ENCODE measurements at places on chromosomes 1 and 21.

GRCh38 chr21:41681939-41682718 lies 84.7 kb downstream of the RIPK4 start:
- DNase-seq, result no peak

DNA sequence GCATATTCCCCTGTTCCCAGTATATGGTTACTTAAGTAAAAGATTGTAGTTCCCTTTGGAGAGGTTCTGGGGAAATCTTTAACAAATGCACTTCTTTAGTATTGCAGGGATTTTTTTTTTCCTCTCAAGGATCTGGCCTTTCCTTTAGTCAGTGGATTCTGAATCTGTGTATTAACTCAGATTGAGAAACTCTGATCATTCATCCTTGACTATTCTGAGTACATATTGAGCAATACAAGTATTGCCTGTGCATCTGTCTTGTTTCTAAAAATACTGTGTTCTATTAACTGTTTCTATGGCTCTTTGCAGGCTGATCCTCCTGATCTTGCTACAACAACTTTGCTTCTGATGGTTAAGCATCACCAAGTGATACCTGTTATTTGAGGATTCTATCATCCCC lies 67.8 kb upstream of the FGGY start:
- DNase-seq, result no peak

DNA sequence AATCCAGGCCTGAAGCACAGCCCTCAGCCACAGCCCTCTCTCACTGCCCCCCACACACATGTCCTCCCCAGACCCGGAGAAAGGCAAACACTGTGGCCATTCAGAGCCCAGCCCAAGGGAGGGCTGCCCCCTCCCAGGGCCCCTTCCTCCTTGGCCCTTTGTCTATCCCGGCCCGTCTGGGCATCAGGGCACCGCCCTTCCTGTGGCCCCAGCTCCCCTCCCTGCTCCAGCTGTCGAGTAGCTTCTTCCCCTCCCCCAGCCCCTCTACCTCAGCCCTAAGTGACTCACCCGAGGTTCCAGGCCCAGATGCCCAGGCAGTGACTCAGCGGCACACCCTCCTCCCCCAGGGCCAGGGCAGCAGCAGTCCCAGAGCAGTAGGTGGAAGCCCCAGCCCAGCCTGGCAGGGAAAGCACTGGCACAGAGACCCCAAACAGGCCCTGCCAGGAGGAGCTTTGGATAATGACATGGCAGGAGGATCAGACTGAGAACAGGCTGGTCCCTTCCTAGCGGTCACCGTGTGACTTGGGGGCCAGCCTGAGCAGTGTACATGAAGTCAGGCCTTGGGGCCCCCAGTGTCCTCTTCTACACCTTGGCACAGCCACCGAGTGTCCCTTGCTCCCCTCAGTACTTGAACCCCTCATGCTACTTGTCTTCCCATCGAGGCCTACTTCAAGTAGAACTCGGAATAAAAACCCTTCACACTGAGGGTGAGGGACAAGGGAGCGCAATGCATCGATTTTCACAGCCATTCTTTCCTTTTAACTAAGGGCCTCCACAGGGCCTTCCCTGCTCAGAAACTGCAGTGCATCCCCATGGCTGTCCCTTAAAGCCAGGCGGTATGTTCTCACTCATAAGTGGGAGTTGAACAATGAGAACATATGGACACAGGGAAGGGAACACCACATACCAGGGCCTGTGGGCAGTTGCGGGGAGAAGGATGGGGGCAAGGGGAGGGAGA lies 1.0 kb upstream of the S100A2 start:
- DNase-seq, result peak; percentile 51

GRCh38 chr1:53197291-53198200 lies 922 bp downstream of the CPT2 start:
- DNase-seq, result no peak

GRCh38 chr1:76713535-76713934 lies 153.7 kb upstream of the ST6GALNAC5 start:
- DNase-seq, result no peak

- DNase-seq, result no peak
Measured at GRCh38 chr1:227885135-227885647, 62.5 kb downstream of the WNT9A start.

DNA sequence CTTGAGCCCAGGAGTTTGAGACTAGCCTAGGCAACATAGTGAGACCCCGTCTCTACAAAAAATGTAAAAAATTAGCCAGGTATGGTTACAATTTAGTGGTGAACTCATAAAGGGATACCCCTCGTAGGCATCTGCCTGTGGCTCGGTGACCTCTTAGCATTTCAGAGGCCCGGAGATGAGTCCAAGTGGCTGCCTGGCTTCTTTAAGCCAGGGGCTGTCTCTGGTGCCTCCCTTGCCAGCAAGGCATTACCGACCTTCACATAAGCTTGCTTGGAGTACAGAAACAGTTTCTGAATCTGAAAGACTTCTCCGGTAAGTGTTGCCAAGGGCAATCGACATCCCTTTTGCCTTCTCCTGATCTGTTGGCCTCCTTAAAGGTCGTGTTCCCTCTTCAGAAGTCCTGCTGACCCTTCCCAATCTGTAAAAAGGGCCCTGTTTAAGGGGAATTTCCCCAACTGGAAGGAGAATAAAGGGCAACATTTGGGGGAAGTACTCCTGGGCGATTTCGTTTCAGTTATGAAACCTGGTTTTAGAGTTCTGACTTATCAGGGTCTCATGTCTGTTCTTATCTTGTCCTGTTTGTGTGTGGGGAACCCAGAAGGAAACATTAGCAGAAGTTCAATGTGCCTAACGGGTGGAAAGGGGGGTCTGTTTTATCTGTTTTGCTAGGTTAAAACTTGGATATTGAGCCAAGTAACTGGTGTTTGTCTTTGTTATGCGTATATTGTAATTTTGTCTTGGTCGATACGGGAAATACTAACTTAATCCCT lies 32.9 kb downstream of the KIFAP3 start:
- no peak for DNase-seq

DNA sequence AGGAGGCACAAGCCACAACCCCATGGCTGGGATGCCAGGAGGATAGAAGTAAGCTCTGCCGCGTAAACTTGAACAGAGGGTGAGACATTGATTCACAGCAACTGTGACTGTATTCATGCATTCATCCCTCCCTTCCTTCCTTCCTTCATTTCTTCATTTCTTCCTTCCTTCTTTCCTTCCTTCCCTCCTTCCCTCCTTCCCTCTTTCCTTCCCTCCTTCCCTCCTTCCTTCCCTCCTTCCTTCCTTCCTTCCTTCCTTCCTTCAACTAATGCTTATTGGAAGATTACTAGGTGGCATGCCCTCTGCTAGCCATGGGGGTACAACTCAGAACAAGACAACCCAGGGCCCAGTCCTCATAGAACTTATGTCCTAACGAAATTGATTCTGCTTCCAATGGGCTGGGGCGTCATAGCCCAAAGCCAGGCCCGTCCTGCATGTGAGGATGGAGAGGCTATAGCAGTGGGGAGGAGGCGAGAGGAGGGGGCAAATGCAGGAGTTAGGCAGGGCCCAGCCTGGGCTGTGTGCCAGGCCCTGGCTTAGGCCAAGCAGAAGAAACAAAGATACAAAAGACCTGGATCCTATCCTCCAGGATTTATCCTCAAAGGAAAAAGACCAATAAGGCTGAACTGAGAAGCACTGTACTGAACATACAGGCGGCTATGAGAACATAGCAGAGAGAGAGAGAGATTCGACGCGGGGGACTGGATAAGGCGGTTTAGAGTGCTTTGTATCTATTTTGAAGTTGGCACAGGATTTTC lies 24.4 kb upstream of the PAXBP1 start:
- no peak for DNase-seq

DNA sequence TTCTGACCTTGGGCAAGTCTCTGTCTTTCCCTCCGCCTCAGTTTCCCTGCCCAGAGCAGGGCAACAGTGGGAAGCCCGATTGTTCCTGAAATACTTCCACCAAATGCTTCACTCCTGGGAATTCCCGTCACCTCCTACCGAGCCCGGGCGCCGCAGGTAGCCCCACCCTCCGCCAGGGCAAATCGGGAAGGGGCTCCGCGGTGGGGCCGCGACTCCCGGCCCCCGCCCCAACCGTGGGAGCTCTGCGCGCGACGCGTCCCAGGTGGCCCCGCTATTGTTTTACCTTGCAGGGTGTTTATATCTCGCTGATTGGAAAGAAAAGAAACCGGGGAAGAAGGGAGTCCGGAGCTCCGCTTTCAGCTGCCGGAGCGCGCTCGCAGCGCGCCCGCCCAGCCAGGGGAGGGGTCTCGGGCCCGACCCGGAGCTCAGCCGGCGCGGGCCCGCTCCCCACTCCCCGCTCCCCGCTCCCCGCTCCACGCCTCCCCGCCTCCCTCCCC lies 407 bp downstream of the IGSF3 start:
- no peak for DNase-seq

DNA sequence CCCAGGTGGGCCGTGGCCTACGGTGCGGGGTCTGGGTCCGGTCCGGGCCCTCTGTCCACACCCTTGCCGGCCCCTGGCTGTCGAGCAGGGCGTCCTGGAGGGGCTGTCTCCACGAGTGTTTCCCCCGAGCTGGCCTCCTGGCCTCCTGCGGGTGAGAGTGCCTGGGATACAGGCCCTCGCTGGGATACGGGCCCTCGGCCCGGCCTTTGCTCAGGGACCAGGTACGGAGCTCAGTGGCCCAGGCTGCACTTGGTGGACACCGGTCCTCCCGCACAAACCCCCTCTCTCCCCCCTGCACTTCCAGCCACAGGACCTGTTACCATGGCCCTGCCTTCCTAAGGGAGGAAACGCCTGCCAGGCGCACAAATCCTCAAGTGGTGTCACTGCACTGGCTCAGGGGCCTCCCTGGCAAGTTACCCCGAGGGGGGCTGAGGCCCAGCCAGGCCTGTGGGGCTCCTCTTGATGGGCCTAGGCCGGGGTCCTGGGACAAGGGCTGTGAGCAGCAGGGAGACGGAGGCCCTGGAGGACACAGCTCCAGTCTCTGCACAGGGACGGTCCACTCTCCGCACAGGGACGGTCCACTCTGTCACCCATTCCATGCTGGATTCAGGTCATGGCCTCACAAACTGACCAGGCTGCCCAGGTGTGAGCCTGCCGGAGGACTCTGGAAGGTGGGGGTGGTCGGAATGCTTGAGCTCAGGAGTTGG lies 18.2 kb upstream of the RNF223 start:
- DNase-seq, result no peak

DNA sequence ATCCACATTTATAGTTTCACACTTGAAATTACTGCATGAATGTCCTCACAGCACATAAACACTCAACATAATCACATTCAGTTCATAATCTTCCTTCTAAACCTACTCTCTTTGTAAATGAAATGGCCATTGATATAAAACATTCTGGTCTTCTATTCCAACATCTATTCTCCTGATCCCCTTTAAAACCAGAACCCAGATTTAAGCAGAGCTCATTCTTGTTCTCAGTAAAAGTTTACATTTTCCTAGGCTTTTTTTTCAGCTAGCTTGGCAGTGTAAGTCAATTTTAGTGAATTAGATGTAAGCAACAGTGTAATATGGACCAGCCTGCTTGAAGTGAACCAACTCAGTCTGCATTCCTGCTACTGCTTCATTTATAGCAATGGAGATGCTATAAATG lies 460.7 kb upstream of the RGS18 start:
- no peak for DNase-seq

GRCh38 chr1:7534061-7534825 lies 236.9 kb upstream of the VAMP3 start:
- DNase-seq, result no peak

GRCh38 chr1:30762152-30762929 lies 4.8 kb upstream of the LAPTM5 start:
- DNase-seq, result no peak

- no peak for DNase-seq
Measured at GRCh38 chr21:33769057-33769456, 126.8 kb downstream of the ITSN1 start.

DNA sequence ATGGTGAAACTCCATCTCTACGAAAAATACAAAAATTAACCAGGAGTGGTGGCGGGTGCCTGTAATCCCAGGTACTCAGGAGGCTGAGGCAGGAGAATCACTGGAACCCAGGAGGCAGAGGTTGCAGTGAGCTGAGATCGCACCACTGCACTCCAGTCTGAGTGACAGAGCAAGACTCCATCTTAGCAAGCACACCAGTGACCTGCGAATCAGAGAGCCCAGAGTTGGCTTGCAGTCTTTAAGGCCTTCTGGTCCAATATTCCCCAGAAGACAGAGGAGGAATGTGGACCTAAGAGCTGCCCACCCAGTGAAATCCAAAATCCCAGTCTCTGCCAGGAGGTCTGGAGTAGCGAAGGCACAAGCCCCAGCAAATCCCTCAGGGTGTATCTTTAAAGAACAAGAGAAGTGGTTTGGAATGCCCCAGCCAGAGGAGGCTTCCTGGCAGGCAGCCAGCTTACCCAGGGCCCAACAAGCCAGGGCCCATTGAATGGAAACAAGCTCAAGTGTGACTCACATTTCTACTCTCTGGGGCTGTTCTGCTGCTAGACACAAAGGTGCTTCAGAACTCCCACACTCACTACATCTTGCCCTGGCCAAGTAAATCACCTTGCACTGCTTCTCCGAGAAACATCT lies 23.9 kb downstream of the GPR161 start:
- no peak for DNase-seq

DNA sequence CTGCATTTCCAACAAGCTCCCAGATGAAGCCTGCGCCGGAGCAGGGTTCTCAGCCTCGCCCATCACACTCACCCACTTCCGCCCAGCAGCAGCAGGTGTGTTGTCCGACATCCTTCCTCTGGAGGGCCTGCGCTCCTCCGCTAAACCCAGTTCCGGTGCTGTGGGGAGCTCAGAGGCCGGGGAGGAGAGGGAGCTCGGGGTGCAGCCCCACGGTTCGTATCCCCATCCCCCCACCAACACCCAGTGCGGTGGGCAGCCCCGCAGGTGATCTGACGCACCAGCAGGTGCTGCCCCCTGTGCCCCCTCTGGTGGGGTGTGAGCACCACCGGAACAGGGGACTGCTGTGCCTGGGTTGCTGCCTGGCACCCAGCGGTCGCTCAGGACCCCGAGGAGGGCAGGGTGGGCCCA lies 3.4 kb upstream of the PEX10 start:
- no peak for DNase-seq

GRCh38 chr1:12142141-12142823 lies 24.5 kb upstream of the TNFRSF1B start:
- DNase-seq, result no peak

- DNase-seq, result no peak
Measured at GRCh38 chr1:216142921-216143320, 280.3 kb downstream of the USH2A start.

- no peak for DNase-seq
Measured at GRCh38 chr1:55632906-55633305, 417.7 kb upstream of the USP24 start.

DNA sequence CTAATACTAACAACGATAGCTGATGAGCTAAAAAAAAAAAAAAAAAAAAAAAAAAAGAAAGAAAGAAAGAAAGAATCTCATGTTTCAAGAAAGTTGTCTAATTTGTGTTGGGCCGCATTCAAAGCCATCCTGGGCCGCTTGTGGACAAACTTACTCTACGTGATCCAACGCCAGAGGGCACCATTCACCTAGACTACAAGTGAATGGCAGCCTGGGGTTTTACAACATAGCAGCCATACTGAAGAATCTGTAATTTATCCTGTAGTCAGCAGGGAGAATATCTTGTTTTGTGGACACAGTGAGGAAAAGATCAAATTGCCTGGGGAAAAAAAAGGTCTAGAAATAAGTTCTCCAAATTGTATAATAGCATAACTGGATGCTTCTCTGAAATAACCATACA lies 47.0 kb downstream of the CYP2J2 start:
- no peak for DNase-seq

GRCh38 chr1:241424480-241424971 lies 67.5 kb upstream of the RGS7 start:
- DNase-seq, result no peak

Data from stimulated activated CD8-positive, alpha-beta memory T cell treated with anti-CD3 and anti-CD28 coated beads, Interleukin-15, amount 100 ng/mL, for 24 hours (primary cell).